ENCODE measurements at places on chromosomes 5 and 9.

DNA sequence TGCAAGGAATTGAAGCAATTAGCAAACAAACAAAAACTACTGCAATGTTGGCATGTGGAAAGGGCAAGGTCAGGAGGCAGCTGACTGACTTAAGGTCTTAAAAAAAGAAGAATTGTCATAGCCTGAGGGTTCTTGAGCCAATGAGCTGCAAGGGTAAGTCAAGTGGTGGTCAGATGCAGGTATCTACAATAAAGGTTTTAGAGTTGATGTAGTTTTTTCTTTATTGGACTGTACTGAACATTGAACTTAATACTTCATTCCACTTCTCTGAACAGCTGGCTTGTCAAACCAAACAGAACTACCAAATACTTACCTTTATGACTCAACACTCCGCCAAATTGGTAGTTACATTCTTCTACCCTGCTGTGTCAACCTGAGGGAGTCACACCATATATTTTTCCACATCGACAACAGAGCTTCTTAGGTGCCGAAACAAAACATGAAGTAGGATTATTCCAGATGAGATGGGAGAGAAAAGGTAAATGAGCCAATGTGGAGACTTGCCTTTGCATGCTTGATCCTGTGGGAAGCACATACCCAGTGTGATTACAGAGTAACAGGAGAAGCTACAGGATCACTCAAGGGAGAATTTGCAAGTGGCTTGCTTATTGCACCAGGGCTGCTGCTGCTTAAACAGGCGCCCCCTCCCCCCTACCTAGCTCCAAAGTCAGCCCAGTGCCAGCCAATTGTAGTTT is 35.3 kb downstream of the EQTN start:
- no peak for DNase-seq

DNA sequence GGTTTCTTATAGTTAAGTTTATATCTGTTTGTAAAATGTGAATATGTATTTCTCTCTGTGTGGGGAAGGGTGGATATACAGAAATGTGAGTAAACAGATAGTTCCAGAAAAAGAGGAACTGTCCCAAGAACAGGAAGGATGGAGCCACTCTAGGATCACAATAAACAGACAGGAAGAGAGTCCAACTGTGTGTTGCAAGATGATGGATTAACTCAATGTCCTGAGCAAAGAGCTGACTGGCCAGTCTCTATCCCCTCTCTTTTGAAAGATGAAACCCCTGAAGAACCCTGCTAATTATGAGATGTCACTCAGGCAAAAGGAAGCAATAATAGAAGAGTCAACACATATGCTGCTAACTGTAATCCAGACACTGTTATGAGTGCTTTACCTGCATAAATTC is 202.7 kb downstream of the SEMA6A start:
- peak; percentile 7 for DNase-seq

DNA sequence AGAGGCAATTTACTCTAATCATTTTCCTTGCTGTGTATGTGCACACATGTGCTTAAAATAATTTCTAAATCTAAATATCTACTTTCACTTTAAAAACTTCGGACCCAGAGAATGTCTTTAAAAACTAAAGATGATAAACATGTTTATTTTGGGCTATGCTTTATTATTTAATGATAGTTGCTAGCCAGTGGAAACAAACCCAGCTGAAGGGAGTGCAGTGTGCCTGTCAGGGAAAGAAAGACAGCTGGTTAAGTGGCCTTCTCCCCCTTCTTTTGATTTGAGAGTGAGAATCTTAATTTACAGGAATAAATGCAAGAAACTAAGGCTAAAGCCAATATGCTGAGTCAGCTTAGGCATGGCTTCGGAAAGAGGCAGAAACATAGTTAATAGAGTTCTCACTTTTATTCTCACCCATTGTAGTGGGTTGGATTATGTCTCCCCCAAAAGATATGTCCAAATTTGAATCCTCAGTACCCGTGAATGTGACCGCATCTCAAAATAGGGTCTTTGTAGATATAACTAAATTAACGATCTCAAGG is 111.4 kb downstream of the DCP2 start:
- DNase-seq = no peak

DNA sequence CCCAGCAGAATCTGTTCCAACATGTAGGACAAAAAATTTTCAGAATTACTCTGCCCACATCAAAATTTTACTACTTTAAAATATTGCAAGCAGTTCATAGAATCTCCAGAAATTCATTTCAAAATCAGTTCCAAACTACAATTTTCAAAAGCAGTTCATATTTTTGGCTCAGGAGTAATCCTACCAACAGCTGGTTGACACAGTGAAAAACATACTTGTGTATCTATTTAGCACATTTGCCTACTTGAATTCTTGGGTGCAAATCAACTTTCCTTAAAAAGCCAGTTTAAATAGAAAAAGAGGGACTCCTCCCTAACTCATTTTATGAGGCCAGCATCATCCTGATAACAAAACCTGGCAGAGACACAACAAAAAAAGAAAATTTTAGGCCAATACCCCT is 31.5 kb downstream of the SOX30 start:
- no peak for DNase-seq

GRCh38 chr9:10232352-10232930 is 380.4 kb downstream of the PTPRD start:
- DNase-seq = peak; percentile 100

DNA sequence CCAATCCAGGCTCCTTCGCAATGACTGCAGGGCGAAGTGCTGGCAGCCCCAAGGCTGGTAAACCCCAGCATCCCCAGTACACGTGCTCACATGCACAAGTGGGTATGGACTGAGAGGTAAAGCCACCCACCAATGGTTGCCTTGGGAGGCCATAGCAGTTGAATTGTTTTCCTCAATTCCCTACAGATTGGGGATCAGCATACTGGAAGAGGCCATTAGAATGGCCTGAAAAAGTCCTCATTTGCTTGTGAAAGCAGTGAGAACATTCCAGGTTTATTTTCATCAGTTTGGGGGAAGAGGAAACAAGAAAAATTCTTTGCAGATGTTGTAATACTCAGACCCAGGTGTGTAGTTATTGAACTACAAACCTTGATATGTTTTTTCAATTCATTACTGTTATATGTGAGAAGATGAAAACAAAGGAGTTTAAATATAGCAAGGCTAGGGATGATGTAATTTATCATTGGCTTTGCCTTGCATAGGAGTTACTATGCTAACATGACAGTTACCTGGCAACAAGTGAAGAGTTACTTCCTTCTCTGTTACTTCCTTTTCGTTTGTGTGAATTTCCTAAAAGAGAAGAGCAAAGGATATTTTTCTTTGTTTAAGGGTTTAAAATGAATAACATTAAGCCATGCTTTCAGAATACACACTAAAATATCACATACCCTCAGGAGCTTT is 36.4 kb downstream of the MTMR12 start:
- DNase-seq = peak; percentile 74

DNA sequence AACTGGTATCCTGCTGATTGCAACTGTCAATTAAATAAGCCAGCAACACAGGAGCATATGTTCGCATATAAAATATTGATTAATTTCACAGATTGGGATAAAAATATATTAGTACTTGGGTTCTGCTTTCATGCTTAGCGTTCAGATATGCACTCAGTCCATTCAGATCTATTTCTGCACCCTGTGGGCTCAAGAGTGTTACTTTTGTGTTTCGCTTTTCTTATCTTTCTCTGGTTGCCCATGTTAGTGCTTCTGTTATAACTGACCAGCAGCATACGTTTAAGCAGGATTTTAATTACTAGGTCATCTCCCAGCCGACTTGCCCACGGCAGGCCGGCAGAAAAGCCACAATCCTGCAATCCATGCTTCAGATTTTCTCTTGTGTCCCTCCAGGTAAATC is 289.1 kb downstream of the EBF1 start:
- DNase-seq = no peak

GRCh38 chr5:2249026-2249425 is 366.3 kb upstream of the IRX4 start:
- no peak for DNase-seq

DNA sequence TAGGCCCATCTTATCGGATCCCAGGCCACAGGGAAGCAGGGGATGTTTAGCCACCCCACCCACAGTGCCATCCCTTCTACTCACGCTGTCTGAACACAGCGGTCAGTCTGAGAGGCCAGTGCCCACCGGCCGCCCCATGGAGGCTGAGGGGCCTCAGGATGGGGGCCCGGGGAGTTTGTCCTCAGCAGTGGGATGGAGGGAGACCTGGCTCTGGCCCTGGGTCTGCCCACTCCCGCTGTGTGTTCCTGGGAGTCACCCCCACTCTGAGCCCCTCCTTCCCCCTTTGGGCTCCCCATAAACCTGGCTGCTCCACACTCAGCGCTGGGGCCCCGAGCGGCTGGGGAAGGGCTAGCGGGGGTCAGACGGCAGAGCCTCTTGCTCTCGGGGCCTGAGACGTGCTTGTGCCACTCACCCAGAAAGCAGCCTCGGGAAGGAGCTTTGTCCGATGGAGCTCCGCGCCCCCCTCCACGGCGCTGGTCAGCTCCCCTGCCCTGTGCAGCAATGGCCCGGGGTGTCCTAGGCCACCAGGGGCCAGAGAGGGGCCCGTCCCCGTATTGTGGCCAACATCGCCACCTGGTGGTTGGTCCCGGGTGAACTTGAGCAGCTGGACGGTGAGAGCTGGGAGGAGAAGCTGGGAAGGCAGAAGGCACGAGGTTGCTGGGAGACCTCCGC is 10.9 kb upstream of the LAMC3 start:
- DNase-seq = peak; percentile 85

GRCh38 chr5:148364343-148364742 is 19.4 kb upstream of the FBXO38 start:
- no peak for DNase-seq

GRCh38 chr9:6634444-6634843 is 11.1 kb downstream of the GLDC start:
- DNase-seq = no peak

- no peak for DNase-seq
Measured at GRCh38 chr5:58764199-58764598, 181.3 kb downstream of the RAB3C start.

GRCh38 chr5:103645816-103646215 is 83.2 kb upstream of the NUDT12 start:
- no peak for DNase-seq

DNA sequence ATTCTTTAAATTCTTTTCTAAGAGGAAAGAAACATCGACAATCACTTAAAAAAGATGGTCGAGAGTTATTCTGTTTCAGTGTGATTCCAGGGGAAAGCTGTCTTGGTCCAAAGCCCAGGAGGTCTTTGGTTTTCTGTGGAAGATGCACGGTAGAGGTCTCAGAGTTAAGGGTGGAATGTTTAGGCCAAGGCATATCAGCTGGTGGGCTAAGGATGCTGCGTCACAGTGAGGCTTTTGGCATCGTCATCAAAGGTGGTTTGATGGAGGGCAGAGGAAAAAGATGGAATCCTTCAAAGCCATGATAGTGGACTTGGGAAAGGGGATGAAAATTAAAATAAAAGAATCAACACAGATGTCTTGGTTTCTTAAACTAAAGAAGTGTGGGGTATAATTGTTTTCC is 137.3 kb upstream of the ANKH start:
- DNase-seq = no peak

GRCh38 chr5:33129309-33129708 is 311.5 kb upstream of the TARS1 start:
- no peak for DNase-seq

DNA sequence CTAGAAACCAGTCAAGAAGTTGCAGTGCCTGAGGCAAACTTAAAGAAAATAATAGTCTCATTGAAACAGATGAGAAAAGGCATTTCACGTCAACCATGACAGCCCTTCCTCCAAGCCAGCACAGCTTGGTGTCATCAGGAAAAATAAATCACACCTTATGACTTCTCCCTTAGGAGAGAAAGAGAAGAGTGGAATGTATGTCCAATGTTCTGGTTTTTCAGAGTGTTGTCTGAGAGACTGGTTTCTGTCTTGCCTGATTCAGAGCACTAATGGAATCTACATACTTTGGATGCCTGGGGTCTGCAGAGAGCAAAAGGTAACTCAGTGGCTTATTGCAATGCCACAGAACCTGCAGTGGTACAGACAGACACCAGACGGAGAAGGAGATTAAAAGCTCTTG is 105.5 kb upstream of the PDE4D start:
- no peak for DNase-seq

- DNase-seq = no peak
Measured at GRCh38 chr5:150573216-150573615, 65.3 kb downstream of the NDST1 start.

DNA sequence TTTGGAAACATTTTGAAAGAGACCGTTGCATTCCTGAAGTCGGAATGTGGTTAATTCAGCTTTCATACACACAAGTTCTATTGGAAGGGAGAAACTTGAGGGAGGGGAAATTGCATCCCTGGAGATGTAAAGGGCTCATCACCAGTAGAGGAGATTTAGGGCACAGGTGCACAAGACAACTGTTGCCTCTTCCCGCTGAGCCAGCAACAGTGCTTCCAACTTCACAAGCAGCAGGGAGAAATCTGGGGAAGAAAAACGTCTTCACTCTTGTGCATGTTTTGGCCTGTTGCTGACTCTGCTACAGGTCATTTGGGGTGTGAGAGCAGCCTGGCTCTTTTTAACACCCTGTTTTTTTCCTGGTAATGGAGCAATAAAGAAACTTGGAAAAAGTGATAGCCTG is 277.9 kb downstream of the GAS1 start:
- DNase-seq = no peak

GRCh38 chr9:137669261-137669672 is 50.5 kb downstream of the EHMT1 start:
- DNase-seq = no peak

DNA sequence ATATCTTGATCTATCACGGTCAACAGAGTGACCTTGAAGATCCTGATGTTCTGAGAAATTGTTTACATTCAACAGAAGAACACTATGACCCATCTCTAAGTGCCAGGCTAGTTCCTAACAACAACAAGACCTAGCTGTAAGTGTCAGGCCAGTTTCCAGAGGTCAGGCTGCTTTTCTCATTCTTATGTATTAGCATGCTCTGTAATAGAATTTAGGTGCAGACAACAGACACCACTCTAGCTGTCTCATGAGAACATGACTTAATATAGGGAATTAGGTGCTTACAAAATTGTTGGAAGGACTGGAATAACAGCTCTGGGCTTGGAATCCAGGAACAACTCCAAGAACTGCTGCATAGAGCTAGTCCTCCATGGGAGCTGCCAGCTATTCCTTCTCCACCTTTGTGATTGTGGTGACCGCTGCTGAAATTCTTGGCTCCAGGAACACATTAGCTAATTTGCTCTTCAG is 138.7 kb downstream of the SNX18 start:
- no peak for DNase-seq

DNA sequence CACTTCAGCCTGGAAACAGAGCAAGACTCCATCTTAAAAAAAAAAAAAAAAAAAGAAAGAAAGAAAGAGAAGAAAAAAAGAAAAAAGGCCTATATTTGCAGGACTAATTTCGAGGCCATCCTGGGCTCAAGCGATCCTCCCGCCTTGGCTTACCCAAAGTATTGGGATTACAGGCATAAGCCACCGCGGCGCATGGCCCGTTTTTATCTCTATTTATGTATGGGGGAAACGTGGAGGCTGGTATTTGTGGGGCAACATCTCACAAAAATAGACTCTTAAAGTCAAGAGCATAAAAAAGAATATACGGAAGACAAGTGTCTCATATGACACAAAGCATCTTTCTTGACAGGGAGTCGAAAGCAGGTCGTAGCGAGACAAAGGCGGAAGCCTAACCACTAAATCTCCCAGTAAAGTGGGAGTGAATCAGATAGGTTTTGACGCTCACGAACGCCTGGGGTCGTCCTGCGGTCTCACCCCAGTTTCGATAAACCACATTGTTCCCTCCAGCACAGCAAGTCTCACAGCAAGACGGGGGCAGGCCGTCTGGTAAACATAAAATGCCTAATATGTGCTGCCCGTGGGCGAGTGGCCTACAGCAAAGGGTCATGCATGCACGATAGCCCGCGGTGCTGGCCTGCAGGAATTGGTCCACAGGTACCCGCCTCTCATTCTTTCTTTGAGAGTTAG is 1.8 kb upstream of the TRIM41 start:
- no peak for DNase-seq

Data from OCI-M1 (cell line).